ENCODE measurements at places on chromosomes 12 and 14. TPM values are rescaled to one million over a fixed set of nuclear protein-coding genes. Genes with fewer than 3 reads are reported as not detected.

The CLECL1 gene
- 6.4 TPM for total RNA-seq

DNA sequence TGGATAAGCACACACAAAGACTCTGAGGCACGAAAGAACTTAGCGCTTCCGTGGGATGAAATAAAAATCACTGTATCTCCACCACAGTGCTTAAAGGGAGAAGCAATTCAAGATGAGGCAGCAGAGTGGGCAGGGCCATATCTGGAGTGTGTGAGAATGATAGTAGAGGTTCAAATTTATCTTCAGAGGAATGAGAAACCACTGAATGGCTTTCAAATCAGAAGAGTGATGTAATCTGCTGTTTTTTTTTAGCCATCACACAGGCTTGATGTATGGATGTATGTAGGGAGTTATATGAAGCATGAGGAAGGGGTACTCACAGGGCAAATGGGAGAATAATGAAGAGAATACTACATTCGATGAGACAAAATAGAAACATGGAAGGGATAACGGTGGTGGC is 24.1 kb downstream of the MDGA2 start:
- no peaks in the 10 kb centered on the region for H3K27me3 ChIP-seq
- no peaks in the 10 kb centered on the region for H3K36me3 ChIP-seq
- H3K4me3 ChIP-seq: no peak overlapping the region

- peaks cover 3% of the 10 kb centered on the region for H3K36me3 ChIP-seq
- H3K4me1 ChIP-seq: peaks cover 53% of the 10 kb centered on the region
- no peaks in the 10 kb centered on the region for H3K27me3 ChIP-seq
- peak; percentile 75 for DNase-seq
- peak overlapping the region; percentile 52 for H3K4me3 ChIP-seq
- H3K27ac ChIP-seq: peak overlapping the region; percentile 80
Observed at GRCh38 chr12:116194935-116195431, 82.5 kb downstream of the MED13L start.

- no peak overlapping the region for H3K27ac ChIP-seq
- H3K36me3 ChIP-seq: peaks cover 5% of the 10 kb centered on the region
- no peaks in the 10 kb centered on the region for H3K27me3 ChIP-seq
Observed at GRCh38 chr12:124842800-124843510, 20.7 kb downstream of the SCARB1 start.

The OLR1 gene
- total RNA-seq: not detected

DNA sequence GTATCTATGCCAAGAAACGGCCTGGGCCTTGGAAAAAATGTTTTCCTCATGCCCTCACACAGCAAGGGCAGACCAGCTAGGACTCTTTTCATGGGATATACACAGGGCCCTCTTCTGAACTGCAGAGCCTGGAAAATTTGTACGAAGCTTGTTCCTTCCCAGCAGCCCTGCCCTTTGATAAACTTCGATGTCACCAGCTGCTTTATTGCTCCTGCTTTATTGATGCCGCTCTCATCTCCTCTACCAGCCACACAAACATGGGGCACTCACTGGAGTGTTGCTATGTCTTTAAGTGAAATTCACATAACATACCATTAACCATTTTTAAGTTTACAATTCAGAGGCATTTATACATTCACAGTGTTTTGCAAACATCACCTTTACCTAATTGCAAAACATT is 197.9 kb downstream of the KTN1 start:
- peaks cover 7% of the 10 kb centered on the region for H3K27me3 ChIP-seq
- H3K27ac ChIP-seq: no peak overlapping the region
- no peak overlapping the region for H3K4me3 ChIP-seq
- H3K36me3 ChIP-seq: no peaks in the 10 kb centered on the region
- DNase-seq: no peak
- peaks cover 2% of the 10 kb centered on the region for H3K4me1 ChIP-seq

The SERPINA9 gene
- not detected for total RNA-seq

The ANO4 gene
- total RNA-seq: not detected

The DIO2 gene
- not detected for total RNA-seq

DNA sequence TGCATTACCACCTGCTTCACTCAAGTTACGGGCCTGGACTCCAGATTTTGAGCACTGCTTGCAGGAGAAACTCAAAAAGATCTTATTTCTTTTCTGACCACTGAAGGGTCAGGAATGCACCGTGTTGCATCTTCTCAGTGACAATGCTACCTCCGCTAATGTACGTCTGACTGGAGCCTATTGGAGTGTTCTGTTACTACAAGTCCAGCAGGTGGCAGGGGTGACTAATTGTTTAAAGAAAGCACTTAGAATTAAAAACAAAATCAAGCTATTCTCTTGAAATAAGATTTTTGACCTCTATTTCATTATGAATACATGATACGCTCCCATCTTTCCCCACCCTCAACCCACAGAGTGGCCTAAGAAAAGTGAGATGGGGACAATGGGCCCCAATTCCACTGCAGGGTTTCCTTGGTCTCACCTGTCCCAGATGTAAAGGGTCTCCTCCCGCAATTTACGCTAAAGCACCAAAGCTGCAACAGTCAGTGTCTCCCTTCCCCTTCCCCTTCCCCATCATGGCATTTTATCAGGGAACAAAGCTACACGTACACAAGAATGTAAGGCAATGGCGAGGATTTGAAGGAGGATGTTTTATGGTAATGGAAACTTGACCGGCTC is 2.2 kb downstream of the TBPL2 start:
- no peaks in the 10 kb centered on the region for H3K36me3 ChIP-seq
- peaks cover 16% of the 10 kb centered on the region for H3K4me1 ChIP-seq
- DNase-seq: no peak
- no peak overlapping the region for H3K27ac ChIP-seq
- no peaks in the 10 kb centered on the region for H3K27me3 ChIP-seq

DNA sequence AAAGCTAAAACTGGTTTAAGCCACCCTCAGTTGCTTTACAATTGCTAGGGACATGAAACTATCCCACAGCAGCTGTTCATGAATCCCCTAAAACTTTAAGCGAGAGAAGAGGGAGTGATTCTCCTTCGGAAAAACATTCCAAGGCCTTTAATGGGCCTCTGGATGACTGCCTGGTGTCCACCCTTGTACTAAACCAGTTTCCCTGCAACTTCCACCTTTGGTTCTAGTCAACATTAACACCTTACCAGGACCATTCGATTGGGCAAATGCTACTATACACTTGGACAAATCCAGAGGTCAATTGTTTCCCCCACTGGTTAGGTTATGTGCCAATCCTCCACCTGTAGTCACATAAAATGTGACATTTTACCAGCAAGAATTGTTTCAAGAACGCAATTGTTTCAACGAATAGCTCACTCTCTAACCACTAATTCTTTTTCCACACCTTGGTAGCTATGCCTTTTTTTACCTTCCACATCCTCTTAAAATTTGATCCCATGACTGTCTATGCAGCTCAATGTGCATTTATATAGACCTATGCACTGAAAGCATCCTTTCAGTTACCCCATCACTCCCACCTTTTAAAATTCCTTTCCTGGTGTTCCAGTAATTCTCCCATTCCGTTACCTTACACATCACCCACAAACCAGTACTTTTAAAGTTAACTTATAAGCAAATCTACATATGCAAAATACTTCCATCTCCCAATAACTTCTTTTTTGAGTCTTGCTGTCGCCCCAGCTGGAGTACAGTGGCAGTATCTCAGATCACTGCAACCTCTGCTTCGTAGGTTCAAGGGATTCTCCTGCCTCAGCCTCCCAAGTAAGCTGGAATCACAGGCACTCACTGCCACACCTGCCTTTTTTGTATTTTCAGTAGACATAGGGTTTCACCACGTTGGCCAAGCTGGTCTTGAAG is 3.6 kb downstream of the UBC start:
- peaks cover 10% of the 10 kb centered on the region for H3K27me3 ChIP-seq
- peaks cover 38% of the 10 kb centered on the region for H3K36me3 ChIP-seq
- peak overlapping the region; percentile 63 for H3K4me3 ChIP-seq
- peak overlapping the region; percentile 57 for H3K27ac ChIP-seq
- no peak for DNase-seq
- H3K4me1 ChIP-seq: peaks cover 43% of the 10 kb centered on the region

- peaks cover 30% of the 10 kb centered on the region for H3K27me3 ChIP-seq
- H3K4me1 ChIP-seq: no peaks in the 10 kb centered on the region
- no peak for DNase-seq
- no peak overlapping the region for H3K4me3 ChIP-seq
- H3K36me3 ChIP-seq: no peaks in the 10 kb centered on the region
- no peak overlapping the region for H3K27ac ChIP-seq
Observed at GRCh38 chr14:57364659-57365450, 25.5 kb upstream of the NAA30 start.

The LRP1-AS gene
- not detected for total RNA-seq

The TGFB3 gene
- 3.8 TPM for total RNA-seq

GRCh38 chr14:34649344-34649743 is 19.4 kb upstream of the SNX6 start:
- no peaks in the 10 kb centered on the region for H3K36me3 ChIP-seq
- no peak for DNase-seq
- no peak overlapping the region for H3K27ac ChIP-seq
- H3K4me1 ChIP-seq: peaks cover 6% of the 10 kb centered on the region

All from activated naive CD8-positive, alpha-beta T cell treated with anti-CD3 and anti-CD28 coated beads for 36 hours (primary cell).